ENCODE measurements at places on chromosomes 7 and 10.

DNA sequence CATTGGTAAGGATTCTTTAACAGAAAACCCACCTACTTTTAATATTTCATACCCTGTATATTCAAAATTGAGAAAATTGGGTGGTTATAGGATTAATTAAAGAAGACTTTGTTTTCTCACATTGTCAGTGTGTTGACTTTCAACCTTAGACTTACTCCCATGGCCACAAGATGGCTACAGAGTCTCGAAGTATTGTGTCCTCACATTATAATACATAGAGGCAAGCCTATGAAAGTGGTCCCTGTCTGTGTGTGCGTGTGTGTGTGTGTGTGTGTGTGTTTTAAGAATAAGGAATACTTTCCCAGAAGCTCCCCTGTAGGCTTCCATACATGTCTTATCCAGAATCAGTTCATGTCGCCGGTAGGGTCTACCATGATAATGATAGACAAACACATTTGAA, 180.0 kb downstream of the PHF14 start:
- H3K36me3 ChIP-seq, result no peaks in the 10 kb centered on the region
- DNase-seq, result no peak
- no peak overlapping the region for H3K27ac ChIP-seq
- no peaks in the 10 kb centered on the region for H3K4me1 ChIP-seq

DNA sequence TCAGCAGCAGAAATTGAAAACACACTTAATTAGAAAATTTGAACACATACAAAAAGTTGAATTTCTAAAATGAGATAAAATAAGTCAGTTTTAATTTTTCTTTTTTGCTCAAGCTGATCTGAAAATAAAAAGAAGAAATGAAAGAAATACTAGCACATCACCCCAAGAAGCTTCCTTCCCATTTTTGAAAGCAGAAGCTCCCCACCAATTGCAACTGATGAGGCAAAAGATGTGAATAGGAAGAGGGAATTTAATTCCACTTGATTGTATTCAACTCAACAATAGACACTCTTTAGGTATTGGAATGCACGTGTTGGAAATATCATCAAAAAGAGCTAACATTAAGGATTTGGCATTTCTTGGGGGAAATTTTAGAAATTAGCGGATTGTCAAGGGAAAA, 175.8 kb downstream of the TRIL start:
- peaks cover 10% of the 10 kb centered on the region for H3K4me1 ChIP-seq
- no peak overlapping the region for H3K4me3 ChIP-seq
- no peak overlapping the region for H3K27ac ChIP-seq
- no peak for DNase-seq

DNA sequence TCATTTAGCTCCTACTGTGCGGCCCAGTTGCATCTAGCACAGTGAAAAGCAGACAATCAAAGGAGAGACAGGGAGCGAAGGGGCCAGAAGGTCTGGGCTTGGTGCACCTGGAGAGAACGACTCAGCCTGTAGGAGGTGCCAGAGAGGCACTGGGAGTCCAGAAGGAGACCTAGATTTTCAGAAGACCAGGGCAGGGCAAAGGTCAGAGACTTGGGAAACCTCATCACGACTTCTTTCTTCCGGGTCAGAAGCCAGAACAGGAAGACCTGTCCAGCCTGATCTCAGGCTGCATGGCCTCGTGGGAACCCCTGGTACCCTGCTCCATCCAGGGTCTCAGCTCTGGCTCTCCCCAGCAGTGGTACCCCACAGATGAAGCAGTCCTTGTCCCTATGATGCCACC, 5.2 kb downstream of the AGAP3 start:
- peaks cover 13% of the 10 kb centered on the region for H3K36me3 ChIP-seq
- peak overlapping the region; percentile 97 for H3K27ac ChIP-seq
- no peak for DNase-seq
- H3K4me1 ChIP-seq, result peaks cover 51% of the 10 kb centered on the region
- no peaks in the 10 kb centered on the region for H3K27me3 ChIP-seq
- no peak overlapping the region for H3K4me3 ChIP-seq

- H3K4me3 ChIP-seq, result no peak overlapping the region
- no peak for DNase-seq
These were observed 42.8 kb downstream of the HSPA12A start for GRCh38 chr10:116699471-116700150.

DNA sequence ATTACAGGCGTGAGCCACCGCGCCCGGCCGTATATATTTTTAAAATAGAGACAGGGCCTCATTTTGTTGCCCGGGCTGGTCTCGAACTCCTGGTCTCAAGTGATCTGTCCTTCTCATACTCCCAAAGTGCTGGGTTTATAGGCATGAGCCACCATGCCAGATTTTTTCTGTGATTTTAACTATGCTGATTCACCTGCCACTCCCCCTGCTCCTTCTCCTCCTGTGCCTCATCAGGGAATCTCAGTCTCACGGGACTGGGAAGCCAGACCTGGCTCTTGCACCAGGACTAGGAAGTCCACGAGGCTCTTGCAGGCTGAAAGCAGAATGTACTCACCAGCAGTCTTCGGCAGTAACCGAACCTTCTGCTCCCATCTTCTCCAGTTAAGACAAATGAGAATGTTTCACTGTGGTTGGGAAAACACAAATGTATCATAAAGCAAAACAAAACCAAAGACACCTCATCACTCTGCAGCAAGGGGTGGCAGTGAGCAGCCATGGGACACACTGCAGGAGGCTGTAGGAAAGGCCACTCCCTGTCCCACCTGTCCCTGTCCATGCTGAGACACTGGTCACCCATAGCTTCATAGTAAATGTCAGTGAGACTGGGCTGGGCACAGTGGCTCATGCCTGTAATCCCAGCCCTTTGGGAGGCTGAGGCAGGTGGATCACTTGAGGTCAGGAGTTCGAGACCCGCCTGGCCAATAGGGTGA, 78.7 kb upstream of the MKRN1 start:
- H3K4me1 ChIP-seq, result no peaks in the 10 kb centered on the region
- no peak for DNase-seq
- H3K36me3 ChIP-seq, result peaks cover 5% of the 10 kb centered on the region
- H3K27me3 ChIP-seq, result no peaks in the 10 kb centered on the region
- no peak overlapping the region for H3K27ac ChIP-seq
- H3K4me3 ChIP-seq, result no peak overlapping the region

- no peak overlapping the region for H3K27ac ChIP-seq
- DNase-seq, result peak; percentile 90
These were observed 15.2 kb downstream of the OAT start for GRCh38 chr10:124403548-124403947.

GRCh38 chr10:83960125-83960524, 179.2 kb upstream of the GHITM start:
- no peaks in the 10 kb centered on the region for H3K27me3 ChIP-seq
- no peak overlapping the region for H3K4me3 ChIP-seq
- no peaks in the 10 kb centered on the region for H3K4me1 ChIP-seq
- H3K27ac ChIP-seq, result no peak overlapping the region
- no peaks in the 10 kb centered on the region for H3K36me3 ChIP-seq
- no peak for DNase-seq

DNA sequence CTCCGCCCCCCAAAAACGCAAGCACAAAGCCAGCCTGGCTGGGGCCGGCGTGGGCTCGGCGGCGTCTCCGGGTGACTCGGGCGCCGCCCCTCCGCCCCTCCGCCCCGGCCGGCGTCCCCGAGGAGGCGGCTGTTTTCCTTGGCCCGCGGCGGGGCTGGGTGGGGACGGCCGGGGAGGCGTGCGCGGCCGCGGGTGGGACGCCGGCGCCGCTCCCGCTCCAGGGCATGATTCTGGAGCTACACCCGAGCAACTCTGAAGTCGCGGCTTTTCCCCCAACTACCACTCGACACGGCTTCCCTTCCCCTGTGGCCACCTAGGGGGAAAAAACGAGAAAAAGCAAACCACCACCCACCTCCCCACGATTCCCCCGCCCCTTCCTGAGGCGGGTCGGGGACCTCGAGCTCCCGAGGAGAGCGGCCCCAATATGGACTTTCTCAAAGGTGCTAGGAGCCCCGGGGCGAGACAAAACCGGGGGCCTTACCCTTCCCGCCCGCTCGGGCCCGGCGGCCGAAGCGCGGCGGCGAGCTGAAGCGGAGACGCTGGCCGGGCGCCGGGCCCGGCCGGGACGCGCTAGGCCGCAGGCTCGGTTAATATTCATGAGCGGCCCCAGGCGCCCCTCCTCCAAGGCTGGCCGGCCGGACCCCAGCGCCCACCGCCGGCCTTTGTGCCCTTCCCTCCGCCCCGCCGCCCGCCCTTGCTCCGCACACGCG, 856 bp downstream of the ARHGAP21 start:
- H3K27ac ChIP-seq, result peak overlapping the region; percentile 100
- no peaks in the 10 kb centered on the region for H3K36me3 ChIP-seq
- peak overlapping the region; percentile 72 for H3K4me3 ChIP-seq
- no peaks in the 10 kb centered on the region for H3K27me3 ChIP-seq
